Lung (tissue), 17 donors: ENCODE measurements at places on chromosomes 1 and 21.

DNA sequence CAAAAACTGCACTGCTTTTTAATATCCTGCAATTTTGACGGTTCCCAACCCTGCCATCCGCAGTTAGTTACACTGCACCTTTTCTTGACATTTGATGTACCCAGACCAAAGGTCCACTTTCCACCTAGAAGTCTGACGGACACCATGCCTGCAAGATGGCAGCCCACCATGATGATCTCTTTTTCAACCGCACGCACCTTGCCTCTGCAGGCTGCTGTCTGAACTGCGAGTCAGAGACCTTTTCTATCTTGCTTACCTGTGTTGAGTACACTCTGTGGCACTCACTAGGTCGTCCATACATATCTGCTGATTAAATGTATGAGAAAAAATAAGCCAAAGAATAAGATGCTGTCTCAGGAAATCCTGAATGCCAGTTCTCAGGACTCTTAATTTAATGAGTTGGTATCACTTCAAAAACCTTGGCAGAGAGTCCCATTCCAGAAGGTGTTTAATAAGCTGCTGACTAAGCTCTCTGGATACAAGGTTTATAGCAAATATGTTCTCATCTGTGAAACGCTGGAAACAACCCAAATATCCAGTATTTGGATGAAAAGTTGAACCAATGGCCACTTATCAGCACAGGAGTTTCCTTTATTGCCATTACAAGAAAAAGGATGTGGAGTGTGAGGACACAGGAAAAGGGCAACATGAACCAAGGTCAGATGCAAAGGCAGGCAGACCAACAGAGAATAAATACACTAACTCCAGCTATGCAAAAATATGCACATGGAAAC is 37.9 kb downstream of the GNG12 start:
- no peak for DNase-seq

DNA sequence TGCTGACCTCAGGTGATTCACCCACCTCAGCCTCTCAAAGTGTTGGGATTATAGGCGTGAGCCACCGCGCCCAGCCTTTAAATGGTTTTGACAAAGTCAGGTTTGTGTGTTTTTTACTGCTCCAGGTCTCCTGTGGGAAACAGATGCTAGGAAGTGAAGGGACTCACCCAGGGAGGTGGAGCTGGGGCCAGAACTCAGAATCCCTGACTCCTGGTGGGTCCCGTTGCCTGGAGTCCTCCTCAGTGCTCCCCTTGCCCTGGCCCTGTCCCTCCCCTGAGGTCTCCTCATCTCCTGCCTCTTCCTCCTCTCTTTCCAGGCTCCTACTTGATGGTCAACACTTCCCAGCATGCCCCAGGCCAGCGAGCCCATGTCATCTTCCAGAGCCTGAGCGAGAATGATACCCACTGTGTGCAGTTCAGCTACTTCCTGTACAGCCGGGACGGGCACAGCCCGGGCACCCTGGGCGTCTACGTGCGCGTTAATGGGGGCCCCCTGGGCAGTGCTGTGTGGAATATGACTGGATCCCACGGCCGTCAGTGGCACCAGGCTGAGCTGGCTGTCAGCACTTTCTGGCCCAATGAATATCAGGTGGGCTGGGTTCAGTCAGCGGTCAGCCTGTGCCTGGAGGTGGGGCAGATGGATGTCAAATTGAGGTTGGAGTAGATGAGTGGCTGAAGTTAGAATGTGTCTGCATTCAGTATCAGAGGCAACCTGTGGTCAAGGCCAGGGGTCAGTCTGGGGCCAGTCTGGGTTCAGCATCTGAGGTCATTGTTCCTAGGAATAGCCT is 22.1 kb downstream of the PTPRU start:
- DNase-seq: peak; percentile 11

DNA sequence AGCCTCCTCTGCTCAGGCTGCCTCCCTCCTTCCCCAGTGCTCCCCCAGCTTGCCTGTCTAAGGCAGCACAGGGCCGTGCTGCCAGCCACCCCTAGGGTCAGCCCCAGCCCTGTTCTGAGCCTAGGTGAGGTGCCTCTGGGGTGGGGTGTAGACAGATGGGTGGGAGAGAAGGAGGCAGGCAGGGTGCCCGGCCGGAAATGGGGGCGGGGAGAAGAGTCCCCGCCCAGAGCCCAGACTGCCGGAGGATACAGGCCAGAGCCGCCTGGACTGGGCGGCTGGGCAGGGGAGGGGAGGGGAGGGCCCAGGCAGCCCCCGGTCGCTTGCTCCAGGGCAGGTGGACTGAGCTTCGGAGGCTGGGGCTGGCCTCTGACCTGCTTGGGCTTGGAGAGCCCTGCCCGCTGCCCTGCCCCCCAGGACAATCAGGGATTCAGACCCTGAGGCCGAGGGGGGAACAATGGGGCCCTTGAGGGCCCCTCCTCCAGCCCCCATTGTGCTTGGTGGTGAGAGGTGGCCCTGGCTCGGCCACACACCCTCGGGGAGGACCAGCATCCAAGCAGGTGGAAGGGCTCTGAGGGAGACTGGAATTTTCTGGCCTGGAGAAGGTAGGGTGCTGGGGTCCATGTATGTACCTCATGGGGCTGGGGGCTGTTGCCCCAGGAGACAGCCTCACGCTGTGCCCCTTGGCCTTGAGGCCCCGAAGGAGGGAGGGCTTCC is at the start of gene GJC2:
Gene GJC2 (plus strand): TSS at position 525 of the 714 bp plus-strand sequence. CDS start 7,829 bp downstream, outside the sequence.
- peak; percentile 61 for DNase-seq

DNA sequence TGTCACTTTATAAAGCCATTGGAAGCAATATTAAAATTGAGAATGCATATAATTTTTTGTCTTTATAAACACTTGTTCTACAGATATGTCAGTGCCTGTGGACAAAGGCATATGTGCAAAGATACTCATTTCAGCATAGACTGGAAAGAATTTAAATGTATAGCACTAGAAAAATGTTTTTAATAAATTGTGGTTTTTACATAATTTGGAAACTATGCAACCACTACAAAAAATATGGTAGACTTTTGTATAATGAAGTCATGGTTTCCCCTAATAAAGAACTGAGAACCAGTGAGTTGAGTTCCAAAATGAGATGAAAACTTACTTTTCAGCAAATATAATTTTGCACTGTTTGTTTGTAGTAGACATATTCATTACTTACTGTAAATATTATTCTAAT is 48.5 kb downstream of the BRINP3 start:
- no peak for DNase-seq

- DNase-seq: peak; percentile 71
These were observed 34.0 kb downstream of the FOXO6 start for GRCh38 chr1:41394959-41395956.
